ENCODE measurements at places on chromosomes 13 and 19. TPM values are rescaled to one million over a fixed set of nuclear protein-coding genes. Genes with fewer than 3 reads are reported as not detected.

DNA sequence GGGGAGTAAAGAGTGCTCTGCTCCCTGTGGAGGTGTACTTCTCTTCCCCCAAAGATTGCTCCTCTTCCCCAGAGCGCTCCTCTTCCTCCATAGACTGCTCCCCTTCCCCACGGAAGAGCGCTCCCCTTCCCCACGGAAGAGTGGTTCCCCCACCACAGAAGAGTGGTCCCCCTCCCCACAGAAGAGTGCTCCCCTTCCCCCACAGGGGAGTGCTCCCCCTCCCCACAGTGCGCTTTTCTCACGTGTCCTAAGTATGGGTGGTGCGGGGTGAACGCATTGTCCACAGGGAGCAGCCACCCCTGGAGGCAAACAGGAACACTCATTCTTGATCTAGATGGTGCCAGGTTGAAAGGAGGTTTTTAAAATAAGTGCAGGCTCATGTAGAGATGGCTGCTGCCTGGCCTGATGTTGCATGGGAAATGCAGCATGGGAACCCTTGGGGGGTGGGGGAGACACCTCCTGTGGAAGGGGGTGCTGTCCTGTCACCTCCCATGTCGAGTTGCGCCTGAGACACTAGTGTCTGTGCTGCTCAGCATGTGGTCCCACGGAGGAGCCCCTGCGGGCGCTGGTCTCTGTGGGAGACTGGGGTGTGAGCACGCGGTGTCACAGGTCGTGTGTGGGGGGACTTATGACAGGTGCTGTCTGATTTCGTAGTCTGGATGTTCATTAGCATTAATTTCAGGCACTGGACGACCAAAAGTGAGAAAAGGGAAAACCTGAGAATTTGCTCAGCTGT lies 52.2 kb downstream of the ATP11A start:
- DNase-seq: no peak

DNA sequence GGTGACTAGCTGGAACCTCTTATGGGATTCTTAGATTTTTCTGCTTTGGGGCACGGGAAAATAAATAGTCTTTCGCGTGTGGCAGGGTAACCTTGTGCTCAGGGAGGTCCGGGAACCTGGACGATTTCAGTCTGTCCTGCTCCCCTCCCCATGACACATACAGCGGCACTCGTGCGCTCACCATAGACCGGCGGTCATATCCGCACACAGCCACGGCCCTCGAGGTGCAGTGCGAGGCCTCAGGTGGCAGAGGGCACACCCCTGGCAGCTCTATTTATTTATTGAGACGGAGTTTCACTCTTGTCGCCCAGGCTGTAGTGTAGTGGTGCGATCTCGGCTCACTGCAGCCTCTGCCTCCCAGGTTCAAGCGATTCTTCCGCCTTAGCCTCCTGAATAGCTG lies 3.0 kb downstream of the ONECUT3 start:
- DNase-seq: no peak

GRCh38 chr13:97810152-97810551 lies 143.3 kb upstream of the IPO5 start:
- DNase-seq: no peak

DNA sequence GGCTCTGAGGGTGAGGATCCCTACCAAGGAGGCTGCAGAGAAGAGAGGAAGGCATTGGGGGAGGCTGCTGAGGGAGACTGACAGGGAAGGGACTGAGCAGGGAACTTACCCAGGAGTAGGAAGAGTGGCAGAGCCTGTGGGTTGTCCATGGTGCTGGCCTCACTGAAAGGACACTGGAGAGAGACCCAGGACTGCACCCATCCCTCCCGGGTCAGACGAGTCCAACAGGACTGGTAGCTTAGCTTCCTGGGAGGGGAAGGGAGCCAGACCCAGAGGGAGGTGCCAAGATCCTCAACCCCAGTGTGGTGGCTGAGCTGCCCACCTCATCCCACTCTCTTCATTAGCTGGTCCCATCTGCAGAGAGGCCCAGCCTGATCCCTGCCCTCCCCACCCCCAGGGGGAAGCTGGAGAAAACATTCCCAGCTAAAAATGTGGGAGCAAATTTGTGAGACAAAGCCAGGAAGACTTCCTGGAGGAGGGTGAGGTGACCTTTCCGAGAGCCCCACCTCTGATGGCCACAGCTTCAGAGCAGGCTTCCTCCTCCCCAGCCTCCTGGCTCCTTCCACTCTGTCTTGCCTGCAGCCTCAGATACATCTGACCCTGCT lies at the start of gene VSIG10L:
Gene VSIG10L (minus strand): TSS at position 164 of the 605 bp plus-strand sequence. CDS start 15 bp downstream, at position 149.
- no peak for DNase-seq

The PRTN3 gene
- not detected for total RNA-seq
